ENCODE measurements at places on chromosomes 2 and 18. TPM values are rescaled to one million over a fixed set of nuclear protein-coding genes. Genes with fewer than 3 reads are reported as not detected.

DNA sequence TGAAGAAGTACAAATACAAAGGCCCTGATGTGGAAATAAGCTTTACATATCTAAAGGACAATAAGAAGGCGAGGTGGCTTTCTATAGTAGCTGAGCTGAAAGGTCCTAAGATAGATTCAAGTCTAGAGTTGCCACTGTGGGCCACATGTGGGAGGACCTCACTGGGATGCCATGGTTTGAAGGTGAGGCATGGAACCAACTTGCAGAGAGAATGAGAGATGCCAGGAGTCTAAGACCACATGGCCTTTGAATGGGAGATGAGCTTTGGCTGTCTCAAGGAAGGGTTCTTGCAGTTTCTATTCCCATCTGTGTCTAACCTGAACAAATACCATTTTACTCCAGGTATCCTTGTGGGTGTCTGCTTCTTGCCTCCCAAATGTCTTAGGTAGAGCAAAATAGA is 53.6 kb downstream of the HNMT start:
- no peak for DNase-seq

DNA sequence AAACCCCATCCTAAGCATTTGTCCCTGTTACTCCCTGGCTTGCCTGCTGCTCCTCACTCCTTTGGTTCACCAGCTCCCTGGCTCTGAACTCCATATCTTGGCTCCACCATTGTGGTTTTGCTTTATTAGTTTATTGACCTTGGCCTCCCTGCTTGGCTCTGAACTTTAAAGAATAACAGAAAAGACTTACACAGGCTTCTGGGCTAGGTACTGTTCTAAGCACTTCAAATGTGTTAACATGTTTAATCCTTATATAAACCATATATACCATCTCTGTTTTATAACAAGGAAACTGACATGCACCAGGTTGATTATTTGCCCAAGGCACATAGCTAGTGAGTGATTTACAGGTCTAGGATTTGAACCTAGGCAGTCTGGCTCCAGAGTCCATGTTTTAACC is 149.7 kb upstream of the CAPN13 start:
- no peak for DNase-seq

VWC2L gene
- not detected for total RNA-seq

C2orf72 gene
- total RNA-seq, result not detected

DYSF gene
- total RNA-seq, result 15.2 TPM

Data from thoracic aorta (tissue), 2 donors.